ENCODE measurements at places on chromosomes 7 and 10. TPM values are rescaled to one million over a fixed set of nuclear protein-coding genes. Genes with fewer than 3 reads are reported as not detected.

- no peak overlapping the region for H3K27ac ChIP-seq
- H3K27me3 ChIP-seq = no peaks in the 10 kb centered on the region
- H3K4me1 ChIP-seq = no peaks in the 10 kb centered on the region
- no peaks in the 10 kb centered on the region for H3K36me3 ChIP-seq
- H3K4me3 ChIP-seq = no peak overlapping the region
Observed at GRCh38 chr10:46075869-46076268, 29.8 kb upstream of the MSMB start.

GRCh38 chr10:74969093-74969492 lies 142.4 kb upstream of the SAMD8 start:
- no peak for DNase-seq
- H3K4me3 ChIP-seq = no peak overlapping the region
- no peak overlapping the region for H3K27ac ChIP-seq
- H3K4me1 ChIP-seq = peaks cover under 1% of the 10 kb centered on the region
- H3K36me3 ChIP-seq = no peaks in the 10 kb centered on the region
- H3K27me3 ChIP-seq = no peaks in the 10 kb centered on the region

DNA sequence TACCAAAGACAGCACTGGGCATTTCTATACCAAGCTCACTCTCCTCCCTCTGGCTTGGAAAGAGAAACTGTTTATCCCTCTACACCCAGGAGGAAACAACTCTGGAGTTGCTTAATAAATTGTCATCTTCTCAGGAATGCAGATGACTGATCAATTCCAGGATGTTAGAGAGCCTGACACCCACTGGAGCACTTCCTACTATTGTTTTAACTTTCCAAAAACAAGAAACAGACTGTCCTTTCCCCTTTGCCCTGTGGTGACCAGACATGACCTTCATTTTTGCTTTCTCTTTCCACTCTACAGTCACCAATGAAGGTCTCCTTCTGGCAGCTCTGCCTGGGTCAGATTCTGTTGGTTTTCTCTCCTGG lies 19.6 kb downstream of the GIMAP4 start:
- no peak for DNase-seq
- peaks cover 5% of the 10 kb centered on the region for H3K4me1 ChIP-seq
- no peaks in the 10 kb centered on the region for H3K36me3 ChIP-seq
- H3K27me3 ChIP-seq = no peaks in the 10 kb centered on the region
- H3K27ac ChIP-seq = no peak overlapping the region

GRCh38 chr10:70578371-70578947 lies 24.1 kb downstream of the PRF1 start:
- H3K4me1 ChIP-seq = peaks cover 41% of the 10 kb centered on the region
- no peaks in the 10 kb centered on the region for H3K27me3 ChIP-seq
- H3K4me3 ChIP-seq = 0 out of 2 replicates have a peak overlapping the region, but pooled peaks have one; percentile 35

- DNase-seq = no peak
- no peaks in the 10 kb centered on the region for H3K36me3 ChIP-seq
- no peak overlapping the region for H3K4me3 ChIP-seq
Observed at GRCh38 chr7:41889040-41889439, 186.2 kb upstream of the INHBA start.

The HABP2 gene
- total RNA-seq = 0.16 TPM

The KEL gene
- 1.7 TPM for total RNA-seq

The COL13A1 gene
- not detected for total RNA-seq

Measured in GM12878 (cell line).